ENCODE measurements at places on chromosomes 16 and 17.

DNA sequence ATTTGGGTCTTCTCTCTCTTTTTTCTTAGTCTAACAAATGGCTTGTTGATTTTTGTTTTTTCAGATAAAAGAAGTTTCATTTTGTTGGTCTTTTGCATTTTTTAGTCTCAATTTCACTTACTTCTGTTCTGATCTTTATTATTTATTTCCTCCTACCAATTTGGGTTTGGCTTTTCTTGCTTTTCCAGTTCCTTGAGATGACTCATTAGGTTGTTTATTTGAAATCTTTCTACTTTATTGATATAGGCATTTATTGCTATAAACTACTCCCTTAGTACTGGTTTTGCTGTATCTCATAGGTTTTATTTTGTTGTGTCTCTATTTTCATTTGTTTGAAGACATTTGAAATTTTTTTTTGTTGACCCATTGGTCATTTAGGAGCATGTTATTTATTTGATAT lies 152.2 kb upstream of the MPHOSPH6 start:
- no peak for DNase-seq

DNA sequence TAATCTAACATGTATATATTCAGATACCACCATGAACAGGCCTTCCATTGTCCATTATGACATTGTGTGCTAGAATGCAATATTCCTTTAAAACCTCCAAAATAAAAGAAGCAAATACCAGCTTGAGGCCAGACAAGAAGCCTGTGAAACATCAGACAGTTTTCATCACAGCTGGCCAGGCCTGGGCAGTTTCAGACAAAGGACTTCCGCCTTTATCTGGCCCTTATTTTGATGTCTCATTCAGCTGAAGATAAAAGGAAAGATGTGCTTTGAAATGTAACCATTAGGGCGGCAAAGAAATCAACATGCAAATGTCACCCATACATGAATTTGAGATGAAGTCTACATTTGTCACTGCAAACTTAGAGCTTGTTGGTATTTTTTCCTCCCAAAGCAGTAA lies 737.5 kb downstream of the KCNJ2 start:
- no peak for DNase-seq

GRCh38 chr17:34909040-34909439 lies 52.2 kb downstream of the CCT6B start:
- DNase-seq: no peak

- DNase-seq: no peak
Observed at GRCh38 chr16:7912132-7912531, 579.5 kb downstream of the RBFOX1 start.

DNA sequence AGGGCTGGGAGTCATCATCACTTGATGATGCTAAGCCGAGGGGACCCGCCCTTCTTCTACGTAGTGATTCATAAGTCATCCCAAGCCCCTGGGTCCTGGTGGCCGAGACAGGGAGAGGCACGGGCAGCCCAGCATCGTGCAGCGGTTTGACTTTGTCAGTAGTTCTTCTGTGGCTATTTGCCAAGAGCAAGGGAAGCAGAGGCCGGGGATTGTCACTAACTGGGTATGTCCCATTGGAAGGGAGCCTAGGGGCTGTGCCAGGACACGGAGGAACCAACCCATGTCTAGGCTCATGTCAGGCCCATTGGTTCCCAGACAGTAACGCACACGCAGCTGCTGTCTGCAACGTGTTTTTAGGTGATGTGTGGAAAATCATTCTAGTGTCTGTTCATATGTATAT lies 58.5 kb downstream of the ATP2C2 start:
- DNase-seq: no peak

GRCh38 chr16:30621765-30622164 lies 11.6 kb upstream of the ZNF689 start:
- DNase-seq: no peak

- DNase-seq: no peak
Observed at GRCh38 chr16:87954361-87954760, 3.1 kb downstream of the BANP start.

GRCh38 chr17:44071198-44071520 lies 624 bp downstream of the G6PC3 start:
- DNase-seq: no peak

DNA sequence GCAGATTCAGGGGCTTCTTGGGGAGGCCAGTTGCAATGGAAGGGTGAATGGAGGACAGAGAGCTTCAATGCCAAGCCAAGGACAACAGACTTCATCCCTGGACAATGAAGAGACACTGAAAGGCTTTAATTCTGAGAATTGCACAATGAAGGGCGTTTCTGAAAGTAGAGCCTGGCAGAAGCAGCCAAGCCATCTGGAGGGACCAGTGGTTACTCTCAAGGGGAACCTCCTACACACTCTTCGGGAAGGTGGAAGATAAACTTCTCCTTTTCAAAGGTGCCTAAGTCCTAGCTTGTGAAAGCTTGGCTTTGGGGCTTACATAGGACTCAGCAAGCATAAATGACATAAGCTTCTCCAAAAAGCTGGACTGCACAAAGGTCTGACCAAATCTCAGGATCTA lies 6.2 kb upstream of the CES1 start:
- DNase-seq: no peak

DNA sequence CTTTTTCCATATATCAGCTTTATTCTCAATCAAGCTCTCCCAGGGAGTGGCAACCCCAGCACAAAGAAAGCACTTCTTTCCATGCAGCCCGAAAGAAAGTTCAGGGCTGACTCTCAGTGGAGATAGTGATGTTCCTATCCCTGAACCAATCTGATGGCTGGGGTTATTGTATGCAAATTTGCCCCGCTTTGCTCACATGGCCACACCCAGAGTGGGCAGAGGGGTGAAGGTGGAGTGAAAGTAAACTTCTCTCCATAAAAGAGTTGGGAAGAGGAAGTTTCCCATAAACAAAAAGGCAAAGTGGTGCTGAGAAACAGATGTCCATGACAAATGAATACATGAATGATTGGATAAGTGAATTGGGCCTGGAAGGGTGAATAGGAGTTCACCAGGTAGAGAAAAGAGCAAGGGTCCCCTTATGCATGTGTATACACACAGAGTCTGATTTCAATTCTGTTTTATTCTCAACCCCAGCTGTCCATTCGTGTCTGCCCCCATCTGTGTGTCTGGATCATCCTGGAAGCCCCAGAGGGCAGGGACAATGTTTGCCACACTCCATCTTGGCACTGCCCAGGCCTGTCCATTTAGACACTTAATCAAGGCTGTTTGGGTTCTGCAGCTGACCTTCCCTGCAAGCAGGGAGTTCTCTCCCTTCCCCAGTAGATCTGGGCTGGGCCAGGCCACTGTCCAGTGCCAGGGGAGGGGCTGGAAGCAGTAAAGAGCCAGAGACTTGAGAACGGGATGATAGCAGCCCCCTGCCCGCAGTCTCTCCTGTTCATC lies 14.1 kb upstream of the NGFR start:
- DNase-seq: no peak

GRCh38 chr16:3656491-3657468 lies 2.3 kb downstream of the DNASE1 start:
- peak; percentile 72 for DNase-seq

GRCh38 chr16:56767024-56767423 lies 37.1 kb downstream of the NUP93 start:
- no peak for DNase-seq

DNA sequence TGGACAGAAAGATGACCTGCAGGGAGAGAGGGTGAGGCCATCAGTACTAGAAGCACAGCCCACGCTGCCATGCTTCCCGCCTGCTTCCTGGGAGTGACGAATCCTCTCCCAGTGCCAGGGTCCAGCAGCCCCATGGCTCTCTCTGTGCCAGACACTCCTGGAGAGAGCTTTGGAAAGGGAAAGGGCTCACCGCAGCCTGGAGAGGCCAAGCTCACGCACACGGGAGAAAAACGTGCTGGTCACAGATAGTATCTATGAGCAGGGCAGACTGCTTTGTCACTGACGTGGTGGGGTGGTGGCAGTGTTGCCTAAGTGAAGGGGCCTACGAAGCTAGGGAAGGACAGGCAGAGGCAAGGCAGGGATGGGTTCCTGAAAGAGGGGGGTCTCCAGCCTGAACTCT lies 5.4 kb downstream of the WBP2 start:
- DNase-seq: no peak

DNA sequence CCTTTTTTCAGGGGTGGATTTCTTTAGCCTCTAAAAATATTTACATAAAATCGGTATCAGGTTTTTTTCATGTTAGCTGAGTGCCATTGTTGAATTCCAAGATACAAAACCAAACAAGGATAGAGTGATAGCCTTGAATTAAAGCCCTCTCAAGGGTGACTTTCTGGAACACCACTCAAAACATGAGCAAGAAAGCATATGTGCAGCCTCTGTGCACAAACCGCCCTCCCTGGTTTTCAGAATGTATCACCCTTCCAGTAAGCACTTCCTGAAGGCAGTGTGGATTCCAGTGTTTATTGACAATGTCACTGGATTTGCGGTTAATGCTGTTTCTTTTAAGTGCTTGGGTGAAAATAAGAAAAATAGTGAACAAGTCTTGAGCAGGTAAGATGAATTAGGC lies 597.7 kb downstream of the TMEM114 start:
- DNase-seq: no peak

DNA sequence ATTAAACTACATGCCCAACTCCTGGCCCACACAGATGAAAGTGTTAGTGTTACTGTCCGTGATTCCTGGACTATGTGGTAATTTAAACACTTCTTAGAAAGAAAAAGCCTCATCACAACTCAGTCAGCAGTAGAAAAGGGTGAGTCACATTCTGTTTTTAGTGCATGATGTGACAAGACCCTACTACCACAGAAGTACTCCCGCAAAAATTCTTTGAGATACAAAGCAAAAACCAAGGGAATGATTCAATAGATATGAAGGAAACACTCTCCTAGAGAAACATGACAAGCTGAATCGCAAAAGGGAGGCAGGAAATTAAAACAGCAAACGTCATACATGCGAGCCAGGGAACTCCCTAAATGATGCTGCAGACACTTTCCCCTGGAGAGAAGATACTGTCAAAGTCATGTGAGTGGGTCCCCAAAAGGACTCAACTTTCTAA lies 14.4 kb downstream of the SNN start:
- DNase-seq: no peak

DNA sequence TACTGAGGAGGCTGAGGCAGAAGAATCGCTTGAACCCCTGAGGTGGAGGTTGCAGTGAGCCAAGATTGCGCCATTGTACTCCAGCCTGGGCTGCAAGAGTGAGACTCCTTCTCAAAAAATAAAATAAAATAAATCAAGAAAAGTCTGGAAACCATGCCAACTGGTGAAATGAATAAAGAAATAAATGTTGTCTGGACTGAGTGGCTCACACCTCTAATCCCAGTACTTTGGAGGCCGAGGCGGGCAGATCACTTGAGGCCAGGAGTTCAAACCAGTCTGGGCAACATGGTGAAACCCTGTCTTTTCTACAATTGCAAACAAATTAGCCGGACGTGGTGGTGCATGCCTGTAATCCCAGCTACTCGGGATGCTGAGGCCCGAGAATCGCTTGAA lies 744 bp upstream of the LRRC37A3 start:
- no peak for DNase-seq

GRCh38 chr16:79970551-79971236 lies 370.2 kb upstream of the MAF start:
- no peak for DNase-seq

- no peak for DNase-seq
Observed at GRCh38 chr16:54366943-54367342, 80.4 kb upstream of the IRX3 start.

- no peak for DNase-seq
Observed at GRCh38 chr16:3097266-3097665, 1.8 kb downstream of the ZSCAN10 start.

GRCh38 chr16:50856991-50857390 lies 115.1 kb downstream of the CYLD start:
- no peak for DNase-seq

DNA sequence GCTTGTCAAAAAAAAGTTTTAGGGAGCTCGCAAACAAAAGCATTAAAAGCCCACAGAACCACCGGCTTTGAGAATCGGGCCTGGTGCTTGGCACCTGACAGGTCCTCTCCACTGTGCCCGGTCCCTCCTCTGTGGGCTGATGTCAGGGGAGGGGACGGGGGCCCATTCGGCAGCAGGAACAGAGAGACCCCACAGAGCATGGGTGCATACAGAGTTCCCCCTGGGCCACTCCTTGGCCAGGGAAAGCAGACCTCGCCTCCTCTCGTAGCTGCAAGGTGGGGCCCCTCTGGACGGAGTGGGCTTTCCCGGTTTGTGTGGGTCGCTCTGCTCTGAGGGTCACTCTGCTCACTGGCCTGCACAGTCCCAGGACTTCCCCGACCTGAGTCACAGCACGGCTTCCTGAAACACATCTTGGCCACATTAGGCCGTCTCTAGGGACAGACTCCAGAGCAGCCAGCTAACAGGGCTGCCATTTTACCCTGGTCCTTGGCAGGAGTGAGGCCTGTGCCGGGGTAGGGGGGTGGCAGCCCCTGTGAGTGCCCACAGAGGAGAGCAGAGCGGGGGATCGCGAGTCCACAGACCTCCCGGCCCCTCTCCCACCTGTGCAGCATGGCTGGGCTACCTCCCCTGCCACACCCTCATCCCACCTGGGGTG lies 11.1 kb downstream of the CBFA2T3 start:
- DNase-seq: no peak

- no peak for DNase-seq
Observed at GRCh38 chr16:25064937-25065336, 46.6 kb upstream of the LCMT1 start.

- peak; percentile 22 for DNase-seq
Observed at GRCh38 chr17:81002409-81003361, 11.0 kb downstream of the CHMP6 start.

- no peak for DNase-seq
Observed at GRCh38 chr16:24853830-24854229, 8.1 kb downstream of the SLC5A11 start.

- no peak for DNase-seq
Observed at GRCh38 chr16:65896448-65897153, 469.9 kb upstream of the CDH5 start.

DNA sequence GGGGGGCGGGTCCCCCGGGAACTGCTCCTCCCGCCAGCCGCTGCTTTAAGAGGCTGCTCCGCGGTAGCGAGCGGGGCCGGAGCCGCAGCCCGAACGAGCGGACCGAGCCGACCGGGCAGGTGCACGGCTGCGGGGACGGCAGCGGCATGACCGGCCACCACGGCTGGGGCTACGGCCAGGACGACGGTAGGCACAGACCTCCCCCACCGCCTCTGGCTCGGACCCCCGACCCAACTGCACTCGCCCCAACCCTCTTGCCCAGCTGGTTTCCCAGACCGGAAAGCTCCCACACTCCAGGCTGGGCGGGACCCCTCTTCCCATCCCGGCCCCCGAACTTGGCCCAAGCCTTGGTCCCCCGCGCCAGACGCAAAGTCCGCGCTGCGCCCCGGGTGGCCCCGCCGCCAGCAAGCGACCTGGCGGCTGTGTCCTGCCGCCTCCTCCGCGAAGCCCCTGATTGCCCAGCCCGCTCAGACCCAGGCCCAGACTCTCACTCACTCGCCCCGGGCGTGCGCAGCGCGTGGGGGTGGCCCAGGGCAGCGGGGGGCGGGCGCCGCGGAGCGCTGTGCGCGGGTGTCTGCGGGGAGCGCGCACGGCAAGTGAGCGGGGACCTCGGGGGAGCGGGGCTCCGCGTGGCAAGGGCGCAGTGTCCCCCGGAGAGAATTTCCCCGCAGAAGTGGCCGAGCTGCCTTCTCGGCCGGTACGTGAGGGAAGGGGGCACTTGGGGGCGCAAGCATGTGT lies at the start of gene CA7:
Gene CA7 (plus strand): TSS at position 73 of the 738 bp plus-strand sequence. CDS start 74 bp downstream, at position 147.
- no peak for DNase-seq

All from activated CD4-positive, alpha-beta memory T cell treated with anti-CD3 and anti-CD28 coated beads for 36 hours (primary cell).